Activated T-helper 1 cell treated with anti-CD3 and anti-CD28 coated beads, Interleukin-2, amount 50 U/mL, for 16 hours (primary cell): ENCODE measurements at places on chromosomes 11 and 22.

DNA sequence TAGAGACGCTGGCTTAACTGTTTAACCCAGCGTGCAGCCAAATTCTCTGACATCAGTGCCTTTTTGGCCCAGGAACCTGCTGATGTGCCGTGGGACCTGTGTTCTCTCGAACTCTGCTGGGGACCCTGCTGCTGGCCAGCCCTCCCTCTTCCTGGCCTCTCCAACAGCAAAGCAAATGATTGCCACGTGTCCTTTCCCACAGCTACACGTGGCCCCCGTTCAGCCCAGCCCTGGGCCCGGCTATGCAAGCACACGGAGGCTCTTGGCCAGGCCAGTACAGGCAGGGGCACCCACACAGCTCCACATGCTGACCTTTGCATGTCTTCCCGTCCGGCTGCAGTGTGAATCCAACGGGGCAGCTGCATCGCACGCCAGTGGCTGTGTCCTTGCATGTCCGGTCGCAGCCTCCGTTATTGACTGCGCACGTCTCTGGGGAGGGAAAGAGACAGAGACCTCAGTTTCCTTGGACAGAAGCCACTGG, 51.6 kb upstream of the TTLL12 start:
- no peak for DNase-seq

DNA sequence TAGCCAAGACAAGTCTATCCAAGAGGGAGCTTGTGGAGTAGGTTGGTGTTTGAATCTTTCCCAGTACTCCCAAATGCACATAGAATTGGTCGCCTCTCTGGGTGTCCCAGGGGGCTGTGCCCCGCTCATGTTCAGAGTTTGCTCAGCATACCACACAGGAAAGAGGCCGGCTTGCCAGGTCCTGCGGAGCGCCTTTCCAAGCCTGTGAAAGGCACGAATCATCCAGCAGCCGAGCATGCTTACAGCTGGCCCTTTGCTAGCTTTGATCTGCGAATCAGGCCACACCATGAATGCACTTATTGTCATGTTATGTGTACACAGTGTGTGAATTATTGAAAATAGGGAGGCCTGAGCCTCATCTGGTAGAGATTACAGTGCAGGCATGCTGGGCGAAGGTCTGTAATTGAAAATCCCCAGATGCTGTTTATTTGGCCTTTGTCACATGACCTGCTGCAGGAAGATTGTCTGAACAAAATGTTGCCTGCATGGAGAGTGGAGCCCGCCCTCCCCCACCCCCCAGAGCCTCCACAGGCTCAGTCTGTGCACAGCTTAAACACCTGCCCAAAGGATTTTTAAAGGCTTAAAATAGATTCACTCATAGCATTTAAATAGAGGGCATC, 163.3 kb upstream of the RASSF10 start:
- no peak for DNase-seq

DNA sequence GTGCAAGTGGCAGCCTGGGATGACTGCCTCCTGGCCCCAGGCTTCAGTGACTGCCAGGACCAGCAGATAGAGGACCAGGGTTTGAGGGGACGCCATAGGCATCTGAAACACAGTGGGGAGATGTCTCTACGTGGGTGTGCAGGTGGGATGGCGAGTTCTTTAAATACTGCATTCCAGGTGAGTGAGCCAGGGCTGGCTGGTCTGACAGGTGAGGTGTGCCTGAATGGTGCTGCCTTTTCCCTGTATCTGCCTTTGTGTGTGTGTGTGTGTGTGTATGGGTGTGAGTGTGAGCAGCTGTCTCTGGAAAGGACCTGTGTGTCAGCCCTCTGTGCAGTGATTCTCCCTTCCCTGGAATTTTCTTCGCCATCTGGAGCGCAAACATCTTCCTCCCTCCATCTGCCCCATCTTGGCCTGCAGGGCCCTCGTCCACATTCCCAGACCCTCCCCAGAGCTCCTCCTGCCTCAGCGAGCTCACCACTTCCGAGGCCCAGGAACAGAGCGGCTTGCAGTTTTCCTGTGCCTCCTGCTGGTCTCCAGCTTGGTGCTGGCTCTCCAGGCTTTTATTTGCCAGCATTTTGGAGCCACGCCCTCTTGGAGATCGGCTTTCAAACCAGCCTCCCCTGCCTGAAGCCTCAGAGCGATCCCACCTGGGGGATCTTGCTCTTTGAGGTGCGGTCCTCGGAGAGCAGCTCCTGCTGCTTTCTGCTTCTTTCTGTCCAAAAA, at the start of gene GPHA2:
TSS of gene GPHA2 (minus strand) at position 535 of the 723 bp plus-strand sequence. CDS start at position 102, 433 bp downstream.
- no peak for DNase-seq

DNA sequence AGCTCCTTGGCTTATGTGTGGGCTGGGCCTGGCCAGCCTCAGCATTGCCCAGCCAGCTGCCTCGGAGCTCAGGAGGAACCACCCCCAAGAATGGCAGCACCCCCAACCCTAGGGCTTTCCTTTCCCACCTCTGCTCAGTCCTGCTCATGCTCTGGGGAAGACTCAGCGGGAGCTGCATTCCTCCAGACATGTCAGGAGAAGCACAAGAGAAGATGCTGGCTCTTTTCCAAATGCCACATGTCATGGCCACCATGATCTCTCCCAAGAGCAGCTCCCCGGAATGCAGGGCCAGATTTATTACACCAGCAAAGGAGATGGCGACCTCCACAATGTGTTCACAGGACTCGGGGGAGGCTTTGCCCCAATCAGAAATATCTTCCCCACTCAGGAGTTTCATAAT, 143.7 kb downstream of the PKNOX2 start:
- no peak for DNase-seq

- DNase-seq = no peak
Measured at GRCh38 chr22:22799561-22799960, 88.1 kb upstream of the IGLL5 start.

DNA sequence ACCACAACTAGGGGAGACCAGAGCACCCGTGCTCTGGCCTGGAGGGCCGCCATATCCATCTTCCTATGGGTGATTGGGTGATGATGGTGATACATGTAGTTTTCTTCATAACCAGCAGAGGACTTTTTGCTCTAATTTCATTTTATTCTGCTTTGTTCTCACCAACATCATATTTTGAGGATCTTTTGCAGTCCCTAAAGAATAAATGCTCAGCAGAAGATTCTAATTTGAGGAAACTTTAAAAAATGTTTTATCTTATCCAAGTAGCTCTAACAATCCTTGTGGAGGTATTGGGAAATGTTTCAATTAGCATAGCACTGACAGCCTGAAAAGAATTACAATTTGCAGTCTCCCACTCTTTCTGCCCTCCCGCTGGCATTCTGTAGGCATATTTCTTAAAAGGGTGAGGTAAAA, 544.0 kb downstream of the NTM start:
- no peak for DNase-seq

DNA sequence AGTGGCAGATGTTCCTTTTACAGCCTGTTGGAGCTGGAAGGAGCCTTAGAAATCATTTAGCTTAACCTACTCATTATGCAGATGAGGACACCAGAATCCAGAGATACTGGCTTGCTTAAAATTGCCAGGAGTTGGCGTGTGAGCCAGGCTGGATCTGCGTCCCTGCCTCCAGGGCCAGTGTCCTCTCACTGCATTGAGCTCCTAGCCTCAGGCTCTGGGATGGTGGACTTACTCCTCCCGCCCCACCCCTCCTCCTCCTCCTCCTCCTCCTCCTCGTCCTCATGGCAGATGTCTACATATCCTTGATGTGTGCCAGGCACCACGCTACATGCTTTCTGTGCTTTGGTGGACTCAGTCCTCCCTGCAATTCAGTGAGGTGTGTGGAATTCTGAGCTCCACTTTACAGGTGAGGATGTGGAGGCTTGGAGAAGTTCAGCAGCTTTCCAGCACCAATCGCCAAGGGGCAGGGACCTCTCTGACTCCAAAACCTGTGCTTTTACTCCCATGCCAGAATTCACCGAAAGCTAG, 24.1 kb downstream of the ADAMTS15 start:
- no peak for DNase-seq

DNA sequence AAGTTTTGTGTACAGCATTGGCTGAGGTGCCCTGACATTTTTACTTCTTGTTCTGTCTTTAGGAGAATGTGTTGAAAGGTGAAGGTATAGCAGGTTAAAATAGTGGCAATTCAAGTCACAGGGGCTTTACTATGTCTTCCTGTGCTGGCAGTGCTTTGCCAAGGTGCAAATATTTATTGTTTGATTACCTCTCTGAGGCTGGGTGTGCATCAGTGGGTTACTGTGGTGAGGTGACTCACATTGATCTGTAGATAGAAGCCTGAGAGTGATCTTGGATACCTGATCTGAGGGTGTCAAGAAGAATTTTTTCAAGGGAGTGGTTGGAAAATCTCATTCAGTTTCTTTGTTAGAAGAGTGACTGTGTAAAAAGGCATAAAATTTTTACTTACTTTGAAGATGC, 90.0 kb downstream of the ARHGAP42 start:
- DNase-seq = no peak

DNA sequence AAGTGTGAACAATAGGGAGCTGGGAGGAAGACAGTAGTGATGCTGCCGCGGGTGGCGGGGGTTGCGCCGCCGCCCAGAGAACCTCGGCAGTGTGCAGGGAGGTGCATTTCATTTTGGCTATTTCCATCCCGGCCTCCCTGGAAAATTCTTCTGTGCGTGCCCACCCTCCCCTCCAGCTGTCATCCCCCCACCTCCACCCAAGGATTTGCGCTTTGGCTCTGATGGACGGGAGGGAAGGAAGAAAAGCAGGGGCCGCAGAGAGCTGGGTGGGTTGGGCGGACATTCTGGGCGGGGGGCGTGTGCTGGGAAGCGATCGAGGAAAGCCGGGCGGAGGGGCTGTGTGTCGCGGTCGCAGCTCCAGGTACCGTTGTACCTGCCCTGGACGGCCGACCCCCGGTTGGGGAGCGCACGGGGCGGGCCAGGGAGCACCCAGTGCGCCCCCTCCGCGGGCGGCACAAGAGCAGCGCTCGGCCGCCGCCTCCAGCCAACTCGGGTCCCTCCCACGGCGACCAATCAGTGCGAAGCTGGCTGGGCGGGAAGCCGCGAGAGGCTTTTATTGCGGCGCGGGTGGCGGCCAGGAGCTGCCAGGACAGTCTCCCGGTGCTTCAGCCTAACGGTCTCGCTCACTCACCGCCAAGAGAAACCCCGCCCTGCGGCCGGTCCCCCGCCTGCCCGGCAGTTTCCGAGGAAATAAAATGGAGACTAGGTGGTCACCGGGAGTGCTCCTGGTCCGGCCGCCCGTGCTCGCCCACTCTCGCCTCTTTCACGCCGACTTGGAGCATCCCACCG, 1.6 kb downstream of the NCAM1 start:
- no peak for DNase-seq

DNA sequence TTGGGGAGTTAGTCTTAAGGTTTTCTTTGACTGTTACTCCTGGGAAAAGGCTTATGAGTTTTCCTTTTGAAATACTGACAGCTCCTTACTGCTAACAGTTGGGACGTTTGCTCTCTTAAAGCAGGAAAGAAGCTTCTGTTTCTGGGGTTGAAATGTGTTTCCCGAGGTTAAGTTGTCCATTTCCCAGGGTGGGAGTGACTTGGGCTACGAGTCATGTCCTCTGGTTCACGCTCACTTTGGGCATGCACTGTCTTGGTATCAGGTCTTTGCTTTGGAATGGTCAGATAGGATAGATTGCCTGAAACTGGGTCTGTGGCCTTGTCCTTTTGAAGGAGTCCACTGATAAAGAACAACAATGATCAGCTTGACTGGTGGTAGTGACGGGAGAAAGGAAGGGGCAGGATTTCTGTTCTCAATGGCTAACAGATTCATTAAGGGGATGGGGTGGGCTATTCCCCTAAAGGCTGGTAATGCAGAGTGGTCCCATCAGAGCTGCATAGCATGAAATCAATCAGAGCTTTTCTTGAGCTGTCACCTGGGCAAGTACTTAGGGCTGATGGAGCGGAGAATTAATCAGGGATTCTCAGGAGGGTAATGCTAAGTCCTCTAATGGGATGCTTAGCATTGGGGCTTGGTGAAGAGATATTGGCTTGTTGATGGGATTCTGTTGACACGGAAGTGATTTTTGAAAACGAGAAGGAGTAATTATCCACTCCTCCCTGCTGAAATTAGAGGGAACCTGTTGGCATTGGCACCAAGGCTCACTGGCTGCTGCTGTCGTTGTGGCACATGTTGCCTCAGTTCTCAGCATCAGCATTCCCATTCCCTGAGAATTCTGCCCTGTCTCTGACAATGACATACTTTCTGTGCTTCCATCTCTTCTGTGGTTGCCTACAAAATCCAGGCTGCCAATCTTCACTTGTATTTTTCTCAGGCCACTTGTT, 81.6 kb downstream of the TEAD1 start:
- DNase-seq = no peak

DNA sequence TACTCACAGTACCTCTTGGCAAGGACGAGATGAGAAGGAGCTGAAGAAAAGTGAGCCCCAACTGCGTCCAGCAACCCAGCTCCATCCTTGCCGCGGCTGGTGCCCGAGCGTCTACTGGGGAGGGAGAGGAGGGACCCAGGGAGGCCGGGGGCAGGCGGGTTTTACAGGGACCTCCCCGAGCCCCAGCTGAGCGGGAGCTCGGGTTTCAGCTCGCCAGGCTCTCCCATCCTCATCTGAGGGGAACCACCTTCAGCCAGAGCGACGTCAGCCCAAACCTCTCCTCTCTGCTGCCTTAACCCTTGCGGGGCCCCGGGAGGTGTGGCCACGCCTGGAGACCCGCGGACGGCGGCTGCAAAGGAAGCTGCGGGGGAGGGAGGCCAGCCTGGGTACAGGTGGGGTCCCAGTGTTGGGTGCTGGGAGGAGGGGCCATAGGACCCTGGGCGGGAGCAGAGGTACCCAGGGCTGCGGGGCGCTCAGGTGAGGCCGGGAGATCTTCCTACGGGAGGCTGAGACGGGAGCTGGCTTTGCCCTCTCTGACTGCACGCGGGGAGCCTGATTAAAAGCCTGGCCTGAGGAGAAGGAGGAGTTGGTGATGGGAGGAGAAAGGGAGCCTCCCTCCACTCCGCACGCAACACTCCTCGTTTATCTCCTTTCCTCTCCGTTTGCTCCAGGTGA, at the start of gene PAMR1:
TSS of gene PAMR1 (minus strand) at position 116 of the 675 bp plus-strand sequence. CDS start at position 85, 31 bp downstream.
- DNase-seq = no peak

DNA sequence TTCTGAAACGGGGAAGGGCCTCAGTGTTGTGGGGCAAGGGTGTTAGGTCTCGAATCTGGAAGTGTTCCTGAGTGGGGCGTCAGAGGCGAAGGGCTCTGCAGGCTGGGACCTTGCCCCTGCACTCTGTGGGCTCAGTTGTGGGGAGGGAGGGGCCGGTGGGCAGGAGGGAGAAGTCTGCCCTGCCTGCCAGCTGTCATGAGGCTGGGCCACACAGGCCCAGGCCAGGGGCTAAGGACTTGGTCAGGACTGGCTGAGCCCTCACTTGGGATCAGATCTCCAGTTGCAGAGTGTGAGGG, at the start of gene CRACR2B:
TSS of gene CRACR2B (plus strand) at position 23 of the 296 bp plus-strand sequence. CDS start 689 bp downstream, outside the sequence.
- no peak for DNase-seq

- no peak for DNase-seq
Measured at GRCh38 chr11:116366980-116367645, 405.7 kb downstream of the BUD13 start.

DNA sequence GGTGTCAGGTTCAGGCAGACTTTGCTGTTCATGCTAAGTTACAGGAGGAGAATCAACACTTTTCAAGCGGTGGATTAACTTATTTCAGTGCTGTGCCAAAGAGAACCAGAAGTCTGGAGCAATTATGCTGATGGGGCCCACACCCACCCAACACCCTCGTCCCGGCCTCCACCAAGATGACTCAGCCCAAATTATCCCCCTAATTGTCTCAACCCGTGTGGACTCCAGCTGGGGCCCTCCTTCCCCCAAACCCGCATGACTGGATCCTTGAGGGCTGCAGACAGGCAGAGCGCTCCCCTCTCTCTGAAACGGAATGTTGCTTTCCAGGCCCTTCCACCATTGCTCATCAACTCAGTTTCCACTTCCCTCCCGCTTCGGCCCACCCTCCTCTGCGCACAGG, 34.6 kb upstream of the MN1 start:
- no peak for DNase-seq

- no peak for DNase-seq
Measured at GRCh38 chr11:20754933-20755332, 85.5 kb downstream of the NELL1 start.
